ENCODE measurements at places on chromosomes 12 and 14.

DNA sequence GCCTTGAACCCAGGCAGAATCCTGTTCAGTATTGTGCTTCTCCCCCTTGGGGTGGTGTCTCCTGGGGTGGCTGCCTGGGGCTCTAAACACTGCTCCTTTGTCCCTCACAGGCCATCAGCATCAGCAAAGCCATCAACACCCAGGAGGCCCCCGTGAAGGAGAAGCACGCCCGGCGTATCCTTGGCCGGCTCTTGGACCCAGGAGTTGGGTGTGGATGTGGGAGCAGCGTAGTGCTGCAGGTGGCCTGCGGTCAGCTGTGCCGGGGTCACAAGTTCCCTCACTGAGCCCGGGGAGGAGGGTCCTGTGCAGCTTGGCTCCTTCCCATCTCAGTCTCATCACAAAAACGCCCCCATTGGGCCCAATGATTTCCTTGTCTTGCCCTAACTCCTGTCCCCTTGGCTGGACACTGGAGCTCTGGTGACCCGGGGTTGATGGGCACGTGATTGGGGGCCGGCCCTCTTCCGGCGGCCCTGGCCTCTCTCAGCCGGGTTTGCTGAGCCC lies 12.7 kb downstream of the HIP1R start:
- no peak for DNase-seq

GRCh38 chr12:71876137-71876799 lies 36.7 kb downstream of the TBC1D15 start:
- DNase-seq, result no peak

DNA sequence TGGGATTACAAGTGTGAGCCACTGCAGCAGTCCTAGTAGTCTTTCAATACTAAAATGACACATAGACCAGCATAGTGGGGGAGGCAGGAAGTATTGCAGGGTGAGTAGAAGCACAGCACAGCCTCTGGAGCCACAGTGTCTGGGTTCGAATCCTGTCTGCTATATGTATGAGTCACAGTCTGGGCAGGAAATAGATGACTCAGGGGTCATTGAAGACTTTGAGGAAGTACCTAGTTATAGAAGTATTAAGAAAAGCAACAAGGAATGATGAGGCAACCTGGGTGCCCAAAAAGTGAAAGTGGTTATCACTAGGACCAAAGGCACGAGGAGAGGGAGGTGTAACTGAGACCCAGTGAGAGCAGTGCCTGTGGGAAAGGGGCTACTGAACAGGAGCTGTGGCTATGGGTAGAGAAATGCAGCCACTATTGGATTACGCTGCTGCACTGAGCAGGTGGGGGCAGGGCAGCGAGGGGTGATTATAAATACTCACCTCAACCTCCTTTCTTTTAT lies 124.0 kb downstream of the PDE3A start:
- no peak for DNase-seq

DNA sequence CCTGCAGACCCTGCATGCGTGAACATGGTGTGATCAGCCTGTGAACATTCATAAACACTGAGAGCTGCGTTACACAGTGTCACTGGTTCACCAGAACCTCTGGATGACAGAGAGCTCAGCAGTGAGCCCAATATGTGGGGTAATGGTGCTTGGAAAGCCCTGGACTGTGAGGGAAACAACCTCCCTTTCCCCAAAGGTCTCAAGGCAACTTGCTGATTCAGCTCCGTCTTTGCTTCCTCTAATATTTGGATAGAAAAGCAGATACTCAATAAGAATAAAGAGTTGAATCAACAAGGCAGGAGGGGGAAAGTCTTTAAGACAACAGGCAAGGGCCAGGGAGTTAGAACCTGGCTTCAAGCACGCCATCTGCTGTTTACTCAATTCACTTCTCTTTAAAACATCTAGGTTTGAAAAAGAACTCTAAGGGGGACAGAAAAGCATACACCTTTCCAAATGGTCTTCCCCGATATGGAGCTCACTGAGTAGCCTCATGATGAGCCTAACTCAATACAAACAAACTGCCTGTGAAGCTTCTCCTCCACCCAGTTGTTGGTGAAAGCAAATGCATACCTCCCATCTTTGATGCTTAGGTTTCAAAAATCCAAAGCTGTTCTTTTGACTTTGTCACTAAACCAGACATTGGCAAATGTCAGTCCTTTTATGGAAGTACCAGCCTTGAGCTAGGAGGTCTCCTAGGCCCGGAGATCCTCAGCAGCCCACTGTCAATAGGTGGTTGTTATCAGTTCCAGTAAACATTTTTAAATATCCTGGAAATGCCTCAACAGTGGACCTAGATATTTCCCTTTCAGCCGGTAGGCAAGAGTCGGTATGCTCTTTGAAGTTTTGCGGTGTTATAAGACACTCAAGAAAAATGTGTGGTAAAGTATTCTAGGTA lies 76.1 kb downstream of the SAMD4A start:
- DNase-seq, result no peak

DNA sequence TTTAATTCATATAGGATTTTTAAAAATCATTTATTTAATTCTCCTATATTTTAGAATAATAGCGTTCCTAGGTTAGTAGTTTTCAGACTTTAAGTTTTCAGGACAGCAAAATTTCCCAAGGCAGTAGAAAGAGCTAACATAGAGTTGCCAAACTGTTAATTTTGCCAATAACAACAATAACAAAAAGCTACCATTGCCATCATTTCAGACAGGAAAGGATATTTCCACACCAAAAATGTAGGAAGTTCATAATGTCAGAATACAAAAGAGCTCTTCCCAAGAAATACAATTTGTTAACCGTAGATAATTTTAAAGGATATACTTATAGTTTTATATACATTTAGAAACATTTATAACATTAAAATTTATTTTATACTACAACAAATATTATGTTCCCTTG lies 81.4 kb upstream of the EEA1 start:
- no peak for DNase-seq

DNA sequence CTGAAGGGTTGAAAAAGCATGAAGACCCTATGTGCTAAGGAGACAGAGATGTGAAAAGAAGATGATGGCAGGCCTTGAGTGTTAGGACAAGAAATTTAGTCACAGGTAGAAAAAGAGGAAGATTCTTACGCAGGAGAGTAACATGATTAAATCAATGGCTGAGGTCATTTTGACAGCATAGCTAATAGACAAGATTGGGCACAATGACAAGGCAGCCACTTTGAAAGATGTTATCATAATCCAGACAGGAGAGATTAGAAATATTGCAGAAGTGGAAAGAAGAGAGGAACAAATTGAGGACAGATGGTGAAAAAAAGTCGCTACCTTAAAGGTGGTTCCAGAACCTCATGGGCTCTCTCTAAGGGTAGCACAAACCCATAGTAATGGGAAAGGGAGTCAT lies 228.8 kb upstream of the DDHD1 start:
- no peak for DNase-seq

- no peak for DNase-seq
These were observed 393.2 kb downstream of the TMEM121 start for GRCh38 chr14:105919458-105920150.

- DNase-seq, result no peak
These were observed 615.1 kb downstream of the NRXN3 start for GRCh38 chr14:78785265-78785664.

- DNase-seq, result no peak
These were observed 34.0 kb upstream of the HECTD1 start for GRCh38 chr14:31241450-31242114.

GRCh38 chr12:12022306-12022936 lies 48.3 kb upstream of the BCL2L14 start:
- DNase-seq, result no peak

GRCh38 chr12:29546000-29546399 lies 48.5 kb upstream of the OVCH1 start:
- DNase-seq, result no peak

GRCh38 chr12:104668274-104668718 lies 211.5 kb downstream of the CHST11 start:
- no peak for DNase-seq

DNA sequence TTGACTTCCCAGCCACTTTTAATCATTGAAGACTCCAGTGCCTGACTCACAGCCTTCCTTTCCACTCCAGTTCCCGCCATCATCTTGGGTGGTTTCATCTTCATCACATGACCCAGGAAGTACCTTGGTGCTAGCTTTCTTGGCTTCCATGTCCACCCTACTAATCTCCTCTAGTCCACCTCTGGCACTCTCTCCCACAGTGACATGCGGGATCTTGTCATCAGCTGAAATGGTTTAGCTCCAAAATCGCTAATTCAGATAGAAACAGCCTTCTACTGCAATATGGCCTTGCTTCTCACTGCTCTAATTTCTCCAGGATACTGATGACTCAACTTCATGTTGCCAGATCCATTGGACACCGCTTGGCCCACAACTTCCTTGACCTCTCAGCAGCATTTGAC lies 24.5 kb downstream of the WDR20 start:
- no peak for DNase-seq

DNA sequence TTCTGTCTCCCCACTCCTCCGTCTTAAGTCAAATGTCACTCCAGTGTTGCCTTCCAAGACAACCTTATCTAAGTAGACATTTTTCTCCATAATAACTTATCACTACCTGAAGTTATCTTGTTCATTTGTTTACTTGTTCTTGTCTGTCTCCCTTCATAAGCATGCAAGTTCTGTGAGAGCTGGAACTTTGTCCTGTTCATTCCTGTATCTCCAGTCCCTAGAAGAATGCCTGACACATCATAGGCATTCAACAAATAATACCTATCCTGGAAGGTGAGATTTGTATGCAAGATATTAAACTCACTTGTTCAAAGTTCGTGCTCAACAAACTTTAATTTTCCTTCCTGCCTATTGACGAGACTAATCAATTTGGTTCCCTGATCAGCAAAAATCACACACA lies 5.7 kb upstream of the MIA2 start:
- DNase-seq, result no peak

DNA sequence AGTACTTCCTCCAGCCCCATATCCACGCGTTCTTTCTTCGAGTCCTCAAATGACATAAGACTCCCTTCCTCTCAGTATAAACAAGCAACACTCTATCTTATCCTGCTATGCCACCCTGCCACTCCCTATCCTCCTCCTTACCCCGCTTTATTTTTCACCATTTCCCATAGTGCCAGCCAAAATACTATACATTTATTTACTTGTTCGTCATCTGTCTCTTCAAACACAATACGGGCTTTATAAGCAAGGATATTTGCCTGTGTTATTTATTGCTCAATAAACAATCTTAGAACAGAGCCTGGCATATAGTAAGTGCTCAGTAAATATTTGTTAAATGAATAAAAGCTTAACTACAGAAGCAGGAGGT lies 444.9 kb downstream of the EGLN3 start:
- DNase-seq, result no peak

DNA sequence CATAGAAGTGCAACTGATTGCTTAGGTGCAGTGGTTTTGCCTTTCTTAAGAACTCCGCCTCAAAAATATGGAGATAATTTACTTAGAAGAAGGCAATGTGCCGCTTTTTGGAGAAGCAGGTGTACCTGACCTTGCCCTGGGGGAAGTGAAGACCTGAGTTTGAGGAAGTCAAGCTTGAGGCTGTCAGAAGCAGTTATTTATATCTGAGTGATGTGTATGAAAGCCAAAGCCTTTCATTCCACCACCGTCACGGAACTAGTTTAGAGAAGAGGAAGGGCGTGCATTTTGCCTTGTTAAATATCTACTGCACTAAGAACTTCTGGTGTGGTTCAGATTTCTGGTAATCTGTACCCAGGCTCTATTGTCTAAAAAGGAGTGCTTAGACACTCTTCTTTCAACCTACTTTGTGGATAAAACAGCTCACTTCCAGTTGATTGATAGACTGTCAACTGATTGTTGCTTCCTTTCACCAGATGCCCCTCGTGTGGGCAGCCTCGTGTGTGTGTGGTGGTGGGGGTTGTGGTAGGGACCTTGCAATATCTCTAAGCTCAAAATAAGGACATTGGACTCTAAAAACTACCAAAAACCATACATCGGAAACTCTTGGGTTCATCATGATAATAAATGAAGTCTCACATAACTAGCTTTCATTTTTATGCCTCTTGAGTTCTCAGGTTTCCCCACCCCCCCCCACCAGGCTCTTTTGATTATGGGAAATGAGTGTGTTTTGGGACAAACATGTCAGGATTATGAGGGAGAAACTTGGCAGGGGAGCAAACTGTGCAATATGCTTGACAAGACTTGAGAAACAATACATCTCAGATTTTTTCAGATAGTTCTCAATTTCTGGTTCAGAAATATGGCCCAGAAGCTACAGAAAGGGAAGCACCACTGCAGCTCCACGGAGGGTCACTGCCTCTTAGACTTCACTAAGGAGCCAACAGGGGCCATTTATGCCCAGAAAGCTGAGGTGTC lies 78.6 kb downstream of the ARF6 start:
- no peak for DNase-seq

GRCh38 chr12:118175823-118176447 lies 40.0 kb downstream of the PEBP1 start:
- no peak for DNase-seq

DNA sequence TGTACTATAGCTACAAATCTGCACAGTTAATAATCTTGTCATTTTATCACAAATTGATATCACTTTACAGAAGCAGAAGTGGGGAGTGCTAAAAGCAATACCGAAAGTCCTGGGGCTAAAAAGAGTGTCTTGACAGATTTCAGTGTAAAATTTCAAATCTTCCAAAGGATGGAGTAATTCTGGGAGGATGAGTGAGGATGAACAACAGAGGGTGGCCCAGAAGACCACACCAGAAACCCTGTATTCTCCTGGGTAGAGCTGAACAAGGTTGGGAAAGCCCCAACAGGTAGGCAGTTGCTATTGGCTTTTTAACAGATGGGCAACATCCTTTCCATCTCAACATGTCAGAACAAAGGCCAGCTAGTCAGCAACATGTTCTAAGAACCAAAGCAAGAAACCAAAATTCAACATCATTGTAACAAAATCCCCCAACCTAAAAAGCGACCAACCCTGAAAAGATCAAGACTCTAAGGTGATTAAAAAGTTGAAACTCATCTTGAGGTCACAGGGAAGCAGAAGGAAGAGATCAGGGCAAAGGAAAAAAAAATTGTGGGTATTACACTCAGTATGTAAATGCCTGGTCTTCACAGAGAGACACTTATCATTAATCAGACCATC lies 38.8 kb downstream of the CBX5 start:
- no peak for DNase-seq

DNA sequence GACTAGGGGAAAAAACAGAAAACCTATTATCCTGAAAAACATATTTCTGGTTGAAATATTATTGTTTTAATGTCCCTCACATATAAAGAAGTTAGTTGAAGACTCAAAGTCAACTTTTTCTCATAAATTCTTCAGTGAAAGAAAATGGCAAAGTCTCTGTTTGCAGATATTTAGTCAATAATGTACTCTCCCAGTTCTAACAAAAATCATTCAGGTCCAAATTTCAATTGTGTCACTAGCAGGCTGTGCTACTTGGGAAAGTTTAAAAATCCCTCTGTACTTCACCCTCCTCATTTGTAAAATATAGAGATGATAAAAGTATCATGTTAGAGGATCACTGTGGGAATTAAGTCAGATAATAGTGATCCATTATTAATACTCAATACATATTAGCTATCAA lies 496.5 kb downstream of the FSCB start:
- no peak for DNase-seq

DNA sequence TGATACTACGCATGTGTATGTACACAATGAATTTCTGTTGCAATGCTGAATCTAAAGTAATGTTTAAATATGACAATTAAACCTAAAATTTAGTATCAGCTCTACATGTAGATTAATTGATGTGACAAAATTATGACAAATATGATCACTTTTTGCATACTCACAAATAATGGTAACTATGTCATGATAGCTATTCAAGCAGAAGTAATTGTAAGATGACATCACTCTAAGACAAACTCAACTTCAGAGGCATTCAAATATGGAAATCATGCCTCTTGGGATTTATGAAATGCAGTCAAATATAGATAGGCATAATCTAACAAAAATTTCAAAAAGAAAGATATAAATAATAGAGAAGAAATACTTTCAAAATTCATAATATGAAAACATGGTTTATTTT lies 571.7 kb upstream of the LRFN5 start:
- no peak for DNase-seq

Data from endothelial cell (in vitro differentiated cells).